ENCODE measurements at places on chromosomes 12 and 14.

DNA sequence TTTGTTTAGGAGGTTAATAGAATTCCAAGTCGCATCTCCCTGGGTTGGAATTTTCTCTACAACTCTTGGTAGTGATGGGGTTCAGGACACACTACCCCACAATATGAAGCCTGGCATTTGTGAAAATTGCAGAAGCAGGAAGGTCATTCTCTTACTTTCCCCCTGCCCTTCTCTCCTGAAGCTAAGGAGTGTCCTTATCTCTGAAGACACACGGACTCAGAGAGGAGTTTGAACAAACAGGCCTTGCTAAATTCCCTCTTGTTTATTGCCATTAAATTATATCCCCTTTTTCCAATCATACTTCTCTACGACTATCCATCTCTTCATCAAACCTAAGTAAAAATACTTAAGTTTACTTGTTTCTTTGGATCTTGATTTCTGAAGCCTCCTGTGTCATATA lies 443.0 kb downstream of the RAD51B start:
- no peak for DNase-seq

DNA sequence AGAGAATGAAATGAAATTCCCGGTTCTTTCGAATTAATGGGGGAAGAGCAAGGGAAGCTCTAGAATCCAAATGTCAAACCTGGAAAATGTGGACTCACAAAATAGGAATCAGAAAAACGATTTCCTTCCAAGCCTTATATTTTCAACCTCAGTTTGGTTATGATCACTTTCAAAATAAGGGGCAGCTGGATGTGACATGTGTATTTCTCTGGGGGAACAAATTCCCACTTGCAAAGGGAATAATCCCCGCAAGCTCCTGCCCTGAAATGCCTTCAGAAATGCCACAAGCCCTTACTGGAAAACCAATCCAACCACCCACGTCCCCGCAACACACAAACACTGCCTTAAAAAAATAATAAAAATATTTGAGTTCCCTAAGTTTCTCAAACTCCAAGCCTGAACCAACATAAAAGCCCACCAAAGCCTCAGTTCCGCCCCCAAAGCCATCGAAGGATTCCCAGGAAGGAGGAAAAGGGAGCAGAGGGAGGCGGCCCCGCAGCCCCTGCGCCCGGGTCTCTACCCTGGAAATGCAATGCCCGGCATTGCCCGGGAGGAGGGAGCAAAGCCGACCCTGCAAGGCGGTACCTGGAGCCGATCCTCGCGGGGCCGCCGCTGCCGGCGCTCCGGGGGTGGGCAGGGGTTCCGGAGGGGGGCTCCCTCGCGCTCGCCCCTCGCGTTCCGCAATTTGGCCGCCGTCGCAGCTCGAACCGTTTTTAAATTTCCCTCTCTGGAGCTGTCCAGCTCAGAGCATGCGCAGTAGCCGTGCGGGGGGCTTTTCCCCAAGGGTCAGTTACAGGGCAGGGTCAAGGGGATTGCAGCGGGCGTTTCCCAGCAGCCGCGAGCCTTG lies at the start of gene FOXN4:
FOXN4 (minus strand) TSS at position 751 of the 847 bp plus-strand sequence. CDS start 963 bp downstream, outside the sequence.
- DNase-seq, result peak; percentile 40

DNA sequence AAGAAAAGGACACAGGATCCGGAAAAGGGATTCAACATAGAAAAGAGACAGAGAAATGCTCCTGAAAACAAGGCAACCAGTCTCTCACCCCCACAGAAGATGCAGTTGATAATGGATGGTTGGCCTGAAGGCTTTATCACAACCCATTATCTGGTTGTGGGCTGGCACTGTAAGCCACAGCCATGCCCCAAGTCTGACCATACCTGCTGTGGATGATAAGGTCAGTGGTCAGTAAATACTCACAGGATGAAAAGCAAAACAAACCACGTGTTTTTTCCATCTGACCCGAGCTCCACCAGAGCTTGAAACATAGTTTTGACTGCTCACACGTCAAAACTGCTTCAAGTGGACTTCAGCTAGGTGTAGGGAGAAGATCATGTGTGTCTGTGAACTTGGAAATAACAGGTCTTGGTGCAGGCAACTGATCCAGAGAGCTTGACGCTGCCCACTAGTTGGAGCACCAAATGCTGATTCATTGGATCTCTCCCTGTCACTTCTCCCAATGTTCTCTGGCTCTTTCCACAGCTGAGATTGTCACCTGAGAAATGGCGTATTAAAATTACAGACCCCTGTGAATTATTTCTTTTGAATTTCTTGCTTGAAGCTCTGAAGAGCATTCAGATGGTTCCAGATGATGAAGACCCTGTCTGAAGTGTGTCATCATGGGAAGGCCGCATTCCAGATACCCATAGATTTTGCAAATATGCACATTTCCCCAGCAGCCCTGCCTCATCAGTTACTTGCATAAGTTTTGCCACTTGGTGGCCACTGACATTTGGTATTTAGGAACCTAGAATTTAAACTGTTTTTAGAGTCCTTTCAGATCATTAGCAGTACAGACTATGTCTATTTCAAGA lies 8.5 kb downstream of the TMEM233 start:
- no peak for DNase-seq

DNA sequence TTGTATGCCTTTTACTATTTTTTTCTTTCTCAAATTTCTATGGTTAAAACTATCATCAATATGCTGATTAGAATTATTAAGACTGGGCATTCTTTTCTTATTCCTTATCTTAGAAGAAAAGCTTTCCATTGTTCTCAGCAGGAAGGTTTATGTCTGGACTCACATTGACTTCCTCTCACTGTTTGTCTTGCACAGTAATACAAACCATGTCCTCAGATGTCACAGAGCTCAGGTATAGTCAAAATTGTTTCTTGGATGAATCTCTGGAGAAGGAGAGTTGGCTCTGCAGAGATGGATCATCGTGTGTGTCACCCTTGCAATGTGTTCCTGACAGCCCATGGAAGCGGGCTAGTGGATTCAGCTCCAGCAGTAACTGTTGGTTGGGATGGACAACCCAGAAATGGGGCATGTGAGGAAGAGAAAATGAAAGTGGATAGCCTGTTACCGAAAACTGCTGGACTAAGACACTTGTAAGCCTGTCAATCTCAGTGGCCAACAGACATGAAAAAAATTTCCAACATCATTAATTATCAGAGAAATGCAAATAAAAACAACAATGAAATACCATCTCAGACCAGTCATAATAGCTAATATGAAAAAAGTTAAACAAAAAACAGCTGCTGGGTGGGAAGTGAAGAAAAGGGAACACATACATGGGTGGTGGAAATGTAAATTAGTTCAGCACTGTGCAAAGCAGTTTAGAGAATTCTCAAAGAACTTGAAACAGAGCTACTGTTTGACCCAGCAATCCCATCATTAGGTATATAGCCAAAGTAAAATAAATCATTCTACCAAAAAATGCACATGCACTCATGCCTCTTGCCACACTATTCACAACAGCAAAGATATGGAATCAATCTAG lies 967.8 kb downstream of the TMEM121 start:
- no peak for DNase-seq

GRCh38 chr14:49092345-49092744 lies 493.8 kb downstream of the RPS29 start:
- no peak for DNase-seq

GRCh38 chr12:69816082-69816481 lies 8.9 kb upstream of the MYRFL start:
- DNase-seq, result no peak

DNA sequence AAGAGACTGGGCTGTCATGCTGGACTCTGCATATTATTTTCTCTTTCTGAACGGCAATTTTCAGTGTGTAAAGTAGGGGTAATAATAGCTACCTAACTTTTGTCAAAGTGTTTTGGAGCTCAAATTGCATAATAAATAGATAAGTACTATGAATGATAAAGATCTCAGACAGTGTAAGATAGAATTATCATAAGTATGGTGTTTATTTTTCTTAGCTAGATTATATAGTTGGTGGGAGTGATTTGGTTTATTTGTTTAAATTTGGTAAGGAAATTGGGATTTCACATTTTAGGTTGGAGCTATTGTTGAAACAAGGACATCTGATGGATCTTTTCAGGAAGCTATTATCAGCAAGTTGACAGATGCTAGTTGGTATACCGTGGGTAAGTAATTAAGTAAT lies 7.4 kb downstream of the ARID4A start:
- no peak for DNase-seq

GRCh38 chr12:27398466-27398865 lies 48.1 kb upstream of the SMCO2 start:
- DNase-seq, result no peak

DNA sequence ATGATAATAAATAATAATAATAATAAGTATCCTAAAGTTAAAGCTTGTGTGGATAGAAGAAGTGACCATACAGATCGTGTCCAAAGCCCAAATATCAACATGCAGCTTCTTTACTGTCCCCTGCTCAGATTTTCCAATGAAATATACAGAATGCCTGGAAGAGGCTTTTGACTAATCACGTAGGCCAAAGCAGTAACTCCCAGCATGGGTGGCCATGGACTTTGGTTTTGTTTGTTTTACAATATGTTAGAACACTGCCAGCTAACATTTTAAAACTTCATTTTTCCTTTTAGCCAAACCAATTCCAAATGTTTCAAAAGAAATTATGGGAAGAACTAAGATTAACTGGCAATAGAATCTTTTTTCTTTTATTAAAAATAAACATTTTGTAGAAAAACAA lies 400.0 kb upstream of the FLRT2 start:
- no peak for DNase-seq

- no peak for DNase-seq
Observed at GRCh38 chr12:27085654-27086053, 3.3 kb upstream of the C12orf71 start.

DNA sequence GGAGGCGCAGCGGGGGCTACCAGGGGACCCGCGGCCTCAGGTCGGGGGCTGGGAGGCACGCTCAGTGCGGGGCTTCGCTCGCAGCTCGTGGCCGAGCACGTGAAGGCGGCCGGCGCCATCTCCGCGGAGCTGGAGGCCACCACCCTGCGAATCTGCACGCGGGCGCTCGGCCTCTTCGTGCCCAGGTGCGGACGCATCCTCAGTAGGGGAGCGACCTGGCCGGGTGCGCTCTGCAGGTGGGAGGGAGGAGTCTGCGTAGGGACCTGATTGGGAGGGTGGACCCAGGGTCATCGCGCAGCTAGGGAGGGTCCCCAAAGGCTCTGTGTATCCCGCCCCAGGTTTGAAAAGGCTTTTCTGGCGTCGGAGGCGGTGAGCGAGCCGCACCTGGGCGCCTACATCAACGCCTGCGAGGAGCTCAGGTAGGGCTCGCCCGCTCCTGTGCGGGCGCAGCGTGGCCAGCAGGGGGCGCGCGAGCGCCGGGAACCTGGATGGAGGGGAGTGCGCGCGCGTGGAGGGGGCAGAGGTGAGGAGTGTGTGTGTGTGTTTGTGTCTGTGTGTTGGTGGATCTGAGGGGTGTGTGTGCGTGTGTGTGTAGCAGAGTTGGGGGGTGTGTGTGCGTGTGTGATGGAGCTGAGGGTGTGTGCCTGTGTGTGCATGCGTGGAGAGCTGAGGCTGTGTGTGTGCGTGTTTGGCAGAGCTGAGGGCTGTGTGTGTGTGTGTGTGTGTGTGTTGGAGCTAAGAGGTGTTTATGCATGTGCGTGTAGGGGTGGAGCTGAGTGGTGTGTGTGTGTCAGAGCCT lies 10.3 kb downstream of the EXOC3L4 start:
- DNase-seq, result peak; percentile 17

Data from NCI-H1092 (cell line).